Activated naive CD4-positive, alpha-beta T cell (primary cell): ENCODE measurements at places on chromosomes 6 and 20.

- no peak for DNase-seq
Measured at GRCh38 chr6:15331143-15331542, 85.3 kb downstream of the JARID2 start.

DNA sequence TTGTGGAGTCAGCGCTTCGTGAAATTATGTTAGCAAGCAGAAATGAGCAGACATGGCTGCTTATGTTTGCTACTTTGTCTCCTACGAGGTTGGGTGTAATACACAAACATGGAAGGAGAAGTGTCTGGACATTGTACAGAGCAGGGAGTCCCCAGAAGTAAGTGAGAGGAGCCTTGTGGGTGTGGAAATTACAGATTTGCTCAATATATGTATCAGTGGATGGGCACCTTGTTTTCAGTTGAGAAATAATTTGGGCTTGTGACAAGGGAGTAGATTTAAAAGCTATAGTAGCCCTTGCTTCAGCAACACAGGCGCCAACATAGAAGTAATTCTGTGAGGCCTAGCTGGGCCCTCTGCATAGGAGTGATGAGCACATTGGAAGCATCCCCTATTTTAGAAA lies 49.2 kb downstream of the HECA start:
- no peak for DNase-seq

DNA sequence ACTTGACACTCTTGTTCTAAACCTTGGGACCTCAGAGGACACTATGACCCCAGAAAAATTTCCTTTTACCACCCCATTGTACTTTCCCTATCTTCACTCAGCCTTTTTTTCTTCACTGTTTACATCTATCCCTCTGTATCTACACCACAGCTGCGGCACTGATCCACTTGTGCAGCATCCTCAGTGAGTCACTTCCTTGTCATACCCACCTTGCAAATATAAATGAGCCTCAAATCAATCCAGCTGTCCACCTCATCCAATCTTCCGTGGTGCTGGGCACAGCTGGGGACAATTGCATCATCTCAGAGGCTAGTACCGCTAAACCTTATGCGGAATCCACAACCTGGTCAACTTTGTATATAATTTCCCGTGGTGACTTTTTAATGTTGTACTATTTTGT lies 710.5 kb downstream of the QKI start:
- no peak for DNase-seq

- DNase-seq = no peak
Measured at GRCh38 chr6:100944644-100945043, 63.5 kb upstream of the ASCC3 start.

DNA sequence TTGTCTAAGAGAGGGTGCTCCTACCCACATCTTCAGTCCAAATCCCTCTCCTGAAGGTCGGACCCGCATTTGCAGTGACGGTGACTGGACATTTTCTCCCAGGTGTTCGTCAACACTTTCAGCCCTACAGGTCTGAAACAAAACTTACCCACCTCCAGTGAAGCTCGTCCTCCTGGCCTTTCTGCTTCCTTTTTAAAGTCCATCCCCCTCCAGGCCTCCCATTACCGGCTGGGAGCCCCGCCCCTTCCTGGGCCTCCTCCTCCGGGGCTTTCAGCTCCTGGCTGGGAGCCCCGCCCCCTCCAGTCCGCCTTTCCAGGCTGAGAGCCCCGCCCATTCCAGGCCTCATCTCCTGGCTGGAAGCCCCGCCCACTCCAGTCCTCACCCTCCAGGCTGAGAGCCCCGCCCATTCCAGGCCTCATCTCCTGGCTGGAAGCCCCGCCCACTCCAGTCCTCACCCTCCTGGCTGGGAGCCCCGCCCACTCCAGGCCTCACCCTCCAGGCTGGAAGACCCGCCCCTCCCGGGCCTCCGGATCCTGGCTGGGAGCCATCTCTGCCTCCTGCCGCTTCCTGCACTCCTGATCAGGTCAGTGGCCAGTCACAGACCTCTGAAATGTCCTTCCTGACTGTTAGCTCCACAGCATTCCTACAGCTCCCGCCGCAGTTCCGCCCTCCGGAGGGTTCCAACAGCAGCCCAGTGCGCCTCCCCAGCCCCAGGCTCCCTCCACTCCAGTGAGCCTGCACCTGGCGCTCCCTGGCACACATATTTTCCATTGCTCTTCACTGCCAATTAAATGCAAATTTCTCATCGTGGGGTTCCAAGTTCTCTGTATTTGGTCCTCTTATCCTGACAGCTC lies 98.5 kb downstream of the LY86 start:
- no peak for DNase-seq

DNA sequence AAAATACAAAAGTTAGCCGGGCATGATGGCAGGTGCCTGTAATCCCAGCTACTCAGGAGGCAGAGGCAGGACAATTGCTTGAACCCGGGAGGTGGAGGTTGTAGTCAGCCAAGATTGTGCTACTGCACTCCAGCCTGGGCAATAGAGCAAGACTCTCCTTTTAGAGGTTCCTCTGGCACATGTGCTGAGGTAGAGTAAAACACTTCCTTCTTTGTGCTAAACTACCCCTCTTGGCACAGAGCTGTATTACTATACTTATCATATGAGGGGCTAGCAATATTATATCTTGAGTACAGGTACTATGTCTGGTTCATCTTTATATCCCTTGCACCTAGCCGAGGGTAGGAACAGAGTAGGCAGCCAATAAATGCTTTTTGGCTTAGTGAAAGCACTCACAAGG lies 40.2 kb upstream of the SAMHD1 start:
- DNase-seq = no peak

DNA sequence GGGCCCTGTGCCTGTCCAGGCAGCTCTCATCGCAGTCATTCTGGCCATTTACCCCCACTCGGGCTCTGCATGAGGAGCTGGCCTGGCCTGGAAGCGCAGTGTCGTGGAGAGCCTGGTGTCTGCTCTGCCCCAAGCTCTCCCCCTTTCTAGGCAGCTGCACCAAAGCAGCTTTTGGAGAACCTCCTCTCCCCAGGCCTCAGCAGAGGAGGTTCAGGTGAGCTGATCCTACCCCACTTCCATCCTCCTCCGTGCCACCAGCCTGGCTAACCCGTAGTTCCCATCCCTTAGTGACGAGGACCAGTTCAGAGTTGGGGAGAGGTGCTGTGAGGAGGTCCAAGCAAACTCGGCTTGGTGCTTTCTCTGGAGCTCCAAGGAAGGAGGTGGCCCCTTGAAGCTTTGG lies 30.5 kb upstream of the PHACTR3 start:
- DNase-seq = no peak

GRCh38 chr6:132571774-132572173 lies 1.7 kb downstream of the TAAR6 start:
- DNase-seq = no peak

DNA sequence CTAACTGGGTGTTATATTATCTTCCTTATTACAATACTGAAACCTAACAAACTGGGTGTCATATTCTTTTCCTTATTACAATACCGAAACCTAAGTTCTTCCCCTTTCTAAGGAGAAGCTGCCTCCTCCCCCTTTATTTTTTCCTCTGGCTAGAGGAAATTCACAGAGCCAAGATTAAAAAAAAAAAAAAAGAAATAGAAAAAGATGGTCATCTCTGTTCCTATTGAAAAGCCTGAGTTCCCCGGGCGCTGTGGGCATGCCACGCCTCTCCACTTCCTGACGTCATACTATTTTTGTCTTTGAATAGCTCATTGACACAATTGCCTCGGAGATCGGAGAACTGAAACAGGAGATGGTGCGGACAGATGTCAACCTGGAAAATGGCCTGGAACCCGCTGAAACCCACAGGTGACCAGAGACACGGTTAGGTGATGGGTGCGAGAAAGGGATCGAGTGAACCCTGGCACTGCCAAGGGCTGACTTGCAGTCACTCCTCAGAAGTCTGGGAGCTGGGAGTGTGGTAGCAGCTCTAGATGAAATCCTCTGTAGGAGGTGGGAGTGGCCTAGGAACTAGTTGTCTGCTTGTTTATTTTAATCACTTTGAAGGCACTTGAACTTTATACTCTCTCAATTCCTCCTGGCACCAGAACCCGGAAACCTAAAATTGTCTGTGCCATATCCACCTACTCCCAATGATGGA lies 82.2 kb upstream of the NAA20 start:
- DNase-seq = no peak

DNA sequence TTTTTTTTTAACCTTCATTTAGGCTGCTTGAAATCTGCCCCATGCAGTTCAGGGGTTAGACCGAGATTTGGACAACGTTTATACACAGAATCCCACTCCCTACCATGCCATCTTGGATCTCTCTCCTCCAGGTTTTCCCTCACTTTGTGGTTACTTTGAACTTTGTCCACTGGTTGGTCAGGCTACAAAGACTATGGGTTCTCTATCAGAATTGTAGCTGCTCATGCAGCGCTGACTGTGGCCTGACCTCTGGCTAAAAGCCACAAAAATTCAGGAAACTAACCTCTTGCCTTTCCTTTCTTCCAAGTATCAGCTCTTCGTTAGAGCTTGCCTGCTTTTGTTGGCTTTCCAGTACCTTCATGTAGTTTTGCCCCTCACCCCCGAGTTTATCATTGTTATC lies 44.9 kb upstream of the KCNG1 start:
- DNase-seq = no peak

GRCh38 chr20:43766385-43766784 lies 39.6 kb upstream of the GTSF1L start:
- no peak for DNase-seq

- no peak for DNase-seq
Measured at GRCh38 chr6:56764081-56764566, 121.4 kb upstream of the DST start.

DNA sequence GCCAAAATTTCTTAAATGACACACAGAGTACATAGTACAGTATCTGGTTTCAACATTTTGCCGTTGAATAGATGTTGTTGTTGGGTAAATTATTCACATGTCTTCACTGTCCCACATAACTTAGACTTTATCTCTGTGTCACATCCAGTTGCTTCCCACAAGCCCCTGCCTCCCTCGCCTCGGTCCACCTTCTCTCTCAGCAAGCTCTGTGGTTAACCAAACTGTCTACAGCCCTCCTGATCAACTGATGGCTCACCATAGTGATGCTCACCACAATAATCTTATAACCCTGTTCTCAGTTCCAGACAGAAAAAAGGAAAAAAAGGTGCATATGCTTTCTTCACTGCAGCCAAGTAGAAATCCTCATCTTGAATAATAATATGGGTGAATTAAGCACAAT lies 23.0 kb downstream of the IL17F start:
- no peak for DNase-seq

- no peak for DNase-seq
Measured at GRCh38 chr6:163679753-163680152, 265.2 kb downstream of the QKI start.

DNA sequence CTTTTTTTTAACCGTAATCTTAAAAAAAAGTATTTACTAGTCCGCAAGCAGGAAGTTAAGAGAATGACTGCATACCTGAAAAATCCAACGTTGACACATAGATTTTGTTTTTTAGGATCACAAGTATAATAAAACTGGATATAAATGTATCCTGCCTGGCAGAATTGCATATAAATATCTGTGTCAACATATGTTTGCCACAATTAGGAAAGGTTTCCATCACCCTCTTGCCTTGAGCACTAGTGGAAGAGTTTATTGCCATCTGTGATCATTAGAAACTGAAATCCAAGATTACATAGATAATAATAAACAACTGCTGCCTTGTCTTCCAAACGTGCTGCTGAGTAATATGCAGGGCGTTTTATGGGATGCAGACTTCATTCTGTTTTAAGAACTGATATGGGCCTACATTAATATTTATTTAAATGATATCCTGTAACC lies 27.9 kb downstream of the PLEKHG1 start:
- DNase-seq = no peak

GRCh38 chr6:32943864-32944649 lies 3.2 kb upstream of the HLA-DMB start:
- no peak for DNase-seq

DNA sequence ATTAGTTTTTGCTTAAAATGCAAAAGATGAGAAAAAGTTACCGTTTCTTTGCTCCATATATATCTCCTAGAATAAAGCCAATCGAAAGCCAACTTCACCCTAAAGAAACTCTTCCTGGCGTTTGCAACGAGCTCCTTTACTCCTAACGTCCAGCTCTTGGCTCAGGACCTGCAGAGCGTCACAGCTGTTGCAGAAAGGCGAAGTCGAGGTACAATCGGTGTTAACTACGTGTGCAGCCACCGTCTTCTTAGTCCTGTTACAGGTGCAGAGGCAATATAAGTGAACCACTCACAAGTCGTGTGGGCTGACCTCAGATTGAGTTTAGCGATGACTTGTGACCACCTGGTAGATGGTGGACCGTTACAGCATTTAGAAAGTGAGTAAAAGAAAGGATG lies 113.1 kb downstream of the TRIM27 start:
- DNase-seq = no peak

- no peak for DNase-seq
Measured at GRCh38 chr20:34382174-34382573, 19.1 kb downstream of the ITCH start.

- DNase-seq = no peak
Measured at GRCh38 chr6:165876588-165876987, 213.5 kb upstream of the PDE10A start.

GRCh38 chr6:2853769-2854395 lies 12.2 kb upstream of the SERPINB1 start:
- peak; percentile 24 for DNase-seq

DNA sequence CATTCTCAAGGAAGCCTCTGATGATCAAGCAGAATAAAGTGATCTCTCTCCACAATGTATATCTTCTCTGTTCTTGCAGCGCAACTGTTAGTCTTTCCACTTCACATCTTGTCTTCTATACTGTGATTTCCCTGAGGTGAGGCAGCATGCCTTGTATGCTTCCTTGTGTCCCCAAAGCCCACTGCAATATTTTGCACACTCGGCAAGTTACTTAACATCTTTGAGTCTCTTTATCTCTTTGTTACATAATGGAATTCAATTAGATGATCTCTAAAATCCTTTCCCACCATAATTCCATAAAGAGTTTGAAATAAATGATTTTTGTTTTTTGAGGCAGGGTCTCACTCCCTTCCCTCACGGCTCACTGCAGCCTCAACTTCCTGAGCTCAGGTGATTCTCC lies 40.4 kb upstream of the ALDH8A1 start:
- DNase-seq = no peak

DNA sequence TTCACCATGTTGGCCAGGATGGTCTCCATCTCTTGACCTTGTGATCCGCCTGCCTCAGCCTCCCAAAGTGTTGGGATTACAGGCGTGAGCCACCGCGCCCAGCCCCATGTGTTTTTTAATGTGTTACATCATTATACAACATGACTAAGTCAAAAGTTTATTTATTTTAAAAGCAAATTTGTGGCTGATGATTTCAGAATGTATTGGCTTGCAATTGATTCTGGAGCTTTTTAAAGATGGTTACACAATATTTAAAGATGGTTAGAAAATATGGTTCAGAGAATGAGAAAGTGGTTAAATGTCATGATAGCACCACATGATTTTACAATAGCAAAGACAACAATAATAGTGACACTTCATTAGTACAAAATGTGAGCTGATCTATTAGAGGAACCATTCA lies 80.5 kb downstream of the SASH1 start:
- DNase-seq = no peak

DNA sequence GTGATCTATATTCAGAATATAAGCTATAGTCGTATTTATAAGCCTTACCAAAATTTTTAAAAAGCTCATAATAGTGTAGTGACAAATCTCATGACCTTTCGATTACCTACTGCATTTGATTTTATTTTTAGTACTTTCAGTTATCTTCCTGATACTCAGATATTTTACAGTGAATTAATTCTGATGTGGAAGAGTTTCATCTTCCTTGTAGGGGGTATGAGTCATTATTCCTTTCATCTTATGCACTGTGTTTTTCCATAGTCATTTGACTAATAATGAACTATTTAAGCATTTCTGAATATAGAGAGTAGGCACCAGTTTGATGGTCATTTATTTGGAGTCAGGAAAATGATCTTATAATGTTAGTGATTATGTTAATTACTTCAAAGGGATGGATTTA lies 36.4 kb downstream of the HDGFL1 start:
- no peak for DNase-seq

GRCh38 chr6:168136001-168136400 lies 57.0 kb upstream of the FRMD1 start:
- DNase-seq = no peak
